Stimulated activated CD8-positive, alpha-beta memory T cell treated with anti-CD3 and anti-CD28 coated beads, Interleukin-4, amount 100 ng/mL, for 1 hour (primary cell): ENCODE measurements at places on chromosomes 5 and 9.

DNA sequence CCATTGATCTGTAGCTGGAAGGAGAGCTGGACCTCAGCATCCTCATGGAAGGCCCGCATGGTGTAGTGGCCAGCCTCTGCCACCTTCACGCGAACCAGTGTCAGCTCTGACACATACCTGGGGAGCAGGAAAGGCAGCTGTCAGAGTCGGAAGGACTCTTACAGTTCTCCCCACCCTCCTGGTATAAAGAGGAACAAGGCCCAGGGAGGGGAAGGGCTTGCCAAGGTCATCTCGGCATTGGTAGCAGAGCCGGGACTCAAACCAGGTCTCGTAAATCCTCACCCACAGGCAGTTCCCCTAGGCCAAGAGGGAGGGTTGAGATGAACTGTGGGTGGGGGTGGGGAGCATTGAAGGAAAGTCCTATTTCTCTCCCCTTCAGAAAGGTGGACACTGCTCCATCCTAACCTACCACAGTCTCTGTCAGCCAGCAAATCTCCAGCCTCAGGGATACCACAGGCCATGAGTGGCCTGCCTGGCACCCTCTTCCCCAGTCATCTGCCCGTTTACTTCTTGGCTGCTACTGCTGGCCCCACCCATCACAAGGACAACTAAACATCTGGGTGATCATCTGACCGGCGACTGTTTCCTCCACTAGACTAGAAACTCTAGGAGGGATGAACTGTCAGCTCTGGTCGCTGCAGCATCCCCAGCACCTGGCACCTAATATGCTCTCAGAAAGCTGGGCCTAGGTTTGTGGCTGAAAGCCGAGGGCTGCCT is 23.5 kb downstream of the PDGFRB start:
- no peak for DNase-seq

DNA sequence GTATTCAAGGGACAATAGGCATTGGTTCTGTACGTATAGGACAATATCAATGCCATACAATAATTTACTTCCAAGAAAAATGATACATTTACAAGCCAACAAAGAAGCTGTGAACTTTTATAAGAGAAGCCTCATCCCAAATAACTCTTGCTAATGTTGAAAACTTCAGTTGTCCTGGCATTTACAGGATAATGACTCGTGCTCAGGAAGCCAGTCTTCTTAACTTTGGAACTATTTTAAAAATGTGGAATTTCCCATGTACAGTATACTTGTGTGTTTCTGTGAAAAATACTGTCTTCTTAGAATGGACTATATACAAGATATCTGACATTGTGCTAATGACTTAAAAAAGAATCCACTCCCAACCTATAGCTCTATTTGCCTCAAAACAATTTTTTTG is 1479.3 kb upstream of the CDH9 start:
- DNase-seq, result no peak

- DNase-seq, result no peak
Observed at GRCh38 chr5:54470677-54471076, 15.2 kb downstream of the HSPB3 start.

- DNase-seq, result no peak
Observed at GRCh38 chr9:18994263-18994916, 38.6 kb downstream of the SAXO1 start.

DNA sequence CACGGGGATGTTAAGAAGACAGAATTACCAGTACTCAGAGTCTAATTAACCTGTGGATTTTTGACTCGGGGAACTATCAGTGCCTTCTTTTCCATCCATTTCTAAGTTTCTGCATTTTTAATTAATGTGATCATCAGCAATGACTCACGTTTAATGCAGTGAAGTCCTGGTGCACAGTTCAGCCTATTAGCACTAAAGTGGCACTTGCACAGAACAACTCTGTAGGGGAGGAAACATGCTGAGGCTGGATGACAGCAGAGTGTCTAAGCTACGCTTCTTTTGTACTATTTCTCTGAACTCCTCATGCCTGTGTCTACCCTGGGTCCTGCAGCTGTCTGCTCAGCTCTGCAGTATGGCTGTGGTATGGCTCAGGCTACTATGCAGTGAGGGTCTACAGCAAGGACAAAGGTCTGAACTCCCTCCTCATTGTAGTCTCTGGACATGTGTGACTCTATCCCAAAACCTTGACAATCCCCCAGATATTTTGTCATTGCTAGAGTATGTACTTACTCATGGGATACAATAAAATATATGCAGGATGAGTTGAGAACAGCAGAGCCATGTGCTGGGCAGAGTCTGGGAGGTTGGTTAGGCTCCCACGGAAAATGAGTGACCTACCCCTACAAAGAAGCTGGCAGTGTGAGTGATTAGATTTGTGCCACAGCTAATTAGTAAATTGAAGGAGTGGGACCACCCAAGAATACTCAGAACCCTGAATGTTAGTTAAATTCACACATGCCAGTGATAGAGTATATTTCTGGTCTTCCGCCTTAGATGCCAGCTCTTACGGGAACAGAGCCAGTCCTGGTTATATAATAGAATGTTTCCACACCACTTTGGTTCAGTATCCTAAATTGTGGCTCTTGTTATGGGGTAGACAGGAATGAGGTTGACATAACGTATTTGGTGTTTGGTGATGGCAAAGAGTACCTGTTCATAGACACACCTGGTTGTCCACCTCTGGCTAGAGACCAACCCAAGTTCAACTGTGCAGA is 148.0 kb downstream of the GHR start:
- DNase-seq, result no peak

DNA sequence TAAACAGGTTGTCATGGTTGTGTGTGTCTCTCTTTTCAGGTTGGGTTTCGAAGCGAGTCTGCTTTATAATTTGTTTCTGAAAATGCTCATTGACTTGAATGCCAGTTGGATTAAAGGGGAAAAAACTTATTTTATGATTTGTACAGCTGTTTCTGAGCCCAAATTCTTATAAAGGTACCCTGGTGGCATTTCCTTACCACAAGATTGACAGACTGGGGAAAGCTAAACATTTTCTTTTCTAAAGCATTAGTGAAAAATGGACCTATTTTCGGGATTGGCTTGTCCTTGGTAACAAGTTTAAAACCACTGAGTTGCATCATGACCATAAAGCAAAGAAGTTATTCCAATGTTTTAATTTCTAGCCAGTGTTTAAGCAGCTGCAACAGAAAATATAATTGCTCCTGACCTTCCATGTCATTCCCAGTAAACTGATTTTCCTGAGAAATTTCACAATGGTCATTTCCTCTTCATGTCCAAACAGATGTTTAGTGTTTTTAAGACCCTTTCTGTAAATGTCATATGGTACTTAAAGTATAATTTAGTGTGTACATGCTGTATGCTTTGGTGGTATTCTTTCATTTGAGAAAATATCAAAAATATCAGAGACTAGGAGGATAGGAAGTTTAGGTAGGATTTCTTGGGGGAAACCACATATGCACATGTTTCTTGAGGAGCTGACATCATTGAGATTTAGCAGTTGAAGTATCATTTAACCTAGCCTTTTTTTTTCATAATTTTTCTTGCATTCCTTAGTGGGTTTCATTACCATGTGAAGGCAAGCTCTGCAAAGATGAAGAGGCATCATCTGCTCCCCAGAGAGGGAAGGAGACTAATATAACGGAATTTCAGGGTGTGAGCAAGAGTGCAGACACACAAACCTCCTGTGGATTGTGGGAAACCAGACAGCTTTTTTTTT is 667.1 kb upstream of the RGMB start:
- DNase-seq, result no peak

- DNase-seq, result no peak
Observed at GRCh38 chr9:83511051-83511450, 27.1 kb downstream of the FRMD3 start.

- DNase-seq, result no peak
Observed at GRCh38 chr5:103260951-103261350, 2.4 kb downstream of the MACIR start.

DNA sequence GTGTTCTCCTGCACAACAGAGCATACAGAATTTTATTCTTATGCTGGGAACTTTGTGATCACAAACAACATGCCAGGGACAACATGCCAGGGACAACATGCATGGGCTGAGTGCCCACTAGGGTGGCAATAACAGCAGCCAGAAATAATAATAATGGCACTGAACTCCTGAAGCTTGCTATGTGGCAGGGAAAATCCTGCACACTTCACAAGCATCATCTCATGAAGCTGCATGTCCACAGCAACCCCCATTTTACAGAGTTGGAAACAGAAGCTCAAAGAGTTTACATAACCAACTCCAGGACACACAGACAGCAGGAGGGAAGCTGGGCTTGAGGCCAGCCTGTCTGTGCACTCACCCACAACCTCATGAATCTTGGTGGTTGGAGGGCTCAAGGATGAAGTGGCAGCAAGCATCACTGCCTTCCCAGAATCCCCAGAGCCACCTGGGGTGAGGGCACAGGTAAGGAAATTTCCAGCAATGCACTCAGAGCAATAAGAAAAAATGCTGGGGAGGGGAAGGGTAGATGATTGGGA is 111.4 kb downstream of the GABBR2 start:
- no peak for DNase-seq

GRCh38 chr5:175457466-175457865 is 13.5 kb upstream of the DRD1 start:
- no peak for DNase-seq

DNA sequence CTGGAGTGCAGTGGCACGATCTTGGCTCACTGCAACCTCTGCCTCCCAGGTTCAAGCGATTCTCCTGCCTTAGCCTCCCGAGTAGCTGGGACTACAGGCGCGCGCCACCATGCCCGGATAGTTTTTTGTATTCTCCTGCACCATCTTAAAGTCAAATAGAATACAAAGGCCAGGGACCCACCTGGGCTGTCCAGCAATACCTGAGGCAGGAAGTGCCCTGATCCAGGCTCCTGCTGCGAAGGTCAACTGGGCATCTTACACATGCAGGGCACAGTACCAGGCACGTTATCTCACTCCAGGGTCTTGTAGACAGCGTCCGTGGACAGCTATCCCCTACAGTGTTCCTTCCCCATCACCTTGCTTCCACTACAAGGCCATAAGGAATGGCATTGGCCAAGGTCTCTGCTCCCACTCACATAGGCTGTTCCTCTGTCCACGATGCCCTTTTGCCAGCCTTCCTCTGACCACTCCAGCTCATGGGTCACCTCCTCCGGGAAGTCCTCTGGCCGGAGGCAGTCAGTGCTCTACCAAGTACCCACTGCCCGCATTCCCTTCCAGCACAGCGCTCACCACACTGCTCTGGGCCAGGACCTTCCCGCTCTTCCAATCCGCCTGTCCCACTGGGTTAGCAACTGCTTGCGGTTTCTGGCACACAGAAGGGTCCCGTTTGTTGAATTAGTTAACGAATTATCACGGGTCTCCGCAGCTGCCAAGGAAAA is 978 bp downstream of the P4HA2 start:
- DNase-seq, result no peak

- no peak for DNase-seq
Observed at GRCh38 chr5:142296914-142297417, 27.9 kb downstream of the SPRY4 start.

- DNase-seq, result no peak
Observed at GRCh38 chr9:129781131-129781530, 21.9 kb upstream of the TOR1B start.

DNA sequence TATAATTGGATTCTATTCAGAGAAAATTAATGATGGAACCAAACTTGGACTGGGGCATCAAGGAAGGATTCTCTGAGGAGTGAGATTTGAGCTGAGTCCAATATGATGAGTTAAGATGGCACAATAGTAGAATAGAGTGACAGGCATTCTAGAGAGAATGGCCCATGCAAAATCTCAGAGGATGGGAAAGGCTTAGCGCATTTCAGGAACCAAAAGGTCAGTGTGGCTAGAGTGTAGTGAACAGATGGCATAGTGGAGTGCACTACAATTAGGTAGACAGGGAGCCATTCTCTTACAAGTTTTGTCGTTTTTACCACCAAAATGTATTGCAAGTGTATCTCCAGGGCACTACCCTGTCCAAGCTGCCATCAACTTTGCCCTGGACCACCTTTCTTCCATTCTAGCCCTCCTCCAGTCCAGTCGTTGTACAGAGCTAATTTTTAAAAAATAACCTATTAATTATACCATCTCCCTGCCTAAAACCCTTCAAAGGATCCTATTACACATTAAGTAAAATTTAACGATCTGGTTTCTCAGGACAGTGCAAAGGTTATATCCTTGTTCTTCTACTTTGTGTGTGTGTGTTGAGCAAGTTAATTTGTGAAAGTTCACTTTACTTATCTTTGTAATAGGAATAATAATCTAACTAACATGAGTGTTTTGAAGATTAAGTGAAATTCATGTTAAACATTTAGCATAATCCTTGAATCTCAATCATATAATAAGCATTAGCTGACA is 211.7 kb downstream of the COMMD10 start:
- no peak for DNase-seq

DNA sequence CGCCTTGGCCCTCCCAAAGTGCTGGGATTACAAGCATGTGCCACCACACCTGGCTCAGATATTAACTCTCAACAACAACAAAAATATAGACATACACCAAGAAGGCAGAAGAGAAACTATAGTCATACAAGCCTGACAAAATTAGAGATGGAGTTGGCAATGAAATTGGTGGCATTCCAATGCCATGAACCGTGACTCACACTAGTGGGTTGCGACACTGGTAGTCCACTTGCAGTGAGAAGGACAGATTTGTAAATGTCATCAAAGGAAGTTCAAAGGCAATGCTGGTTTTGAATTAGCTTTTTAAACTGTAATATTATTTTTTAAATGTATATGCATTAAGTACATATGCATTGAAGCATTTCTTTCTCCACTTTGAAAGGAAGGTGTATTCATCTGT is 8.5 kb upstream of the DNAJC25 start:
- no peak for DNase-seq

- DNase-seq, result no peak
Observed at GRCh38 chr5:10328323-10328722, 20.6 kb upstream of the CMBL start.

DNA sequence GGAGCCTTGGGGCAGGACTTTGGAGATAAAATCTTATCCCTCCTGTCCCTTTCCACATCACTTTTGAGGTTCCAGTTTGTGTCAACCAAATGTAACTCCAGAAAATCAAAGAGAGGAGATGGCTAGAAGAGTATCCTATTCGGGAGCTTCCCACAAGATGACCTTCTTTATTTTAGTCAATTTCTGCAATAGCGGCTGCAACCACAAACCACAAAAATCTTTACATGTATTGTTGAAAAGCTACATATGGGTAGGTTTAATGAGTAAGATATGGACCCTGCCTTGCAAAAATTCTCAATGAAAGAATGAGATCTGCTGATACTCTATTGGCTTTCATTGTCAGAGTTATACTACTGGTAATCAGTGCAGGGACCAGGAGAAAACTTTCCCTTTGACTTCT is 92.2 kb upstream of the MAMDC2 start:
- DNase-seq, result no peak

- DNase-seq, result peak; percentile 28
Observed at GRCh38 chr5:144189800-144190429, 19.2 kb downstream of the KCTD16 start.
